Stimulated activated CD4-positive, alpha-beta T cell treated with anti-CD3 and anti-CD28 coated beads, Interleukin-12 subunit alpha, Interleukin-12 subunit beta, amount 100 ng/mL, for 24 hours (primary cell): ENCODE measurements at places on chromosomes 11 and 22.

GRCh38 chr22:29072979-29073617, at the start of gene KREMEN1:
TSS of gene KREMEN1 (plus strand) at chr22:29073035. CDS start at chr22:29073131, 96 bp downstream.
- no peak for DNase-seq

- no peak for DNase-seq
These were observed 2.5 kb downstream of the FERMT3 start for GRCh38 chr11:64208796-64209562.

GRCh38 chr11:62410972-62411371, 7.9 kb upstream of the SCGB1A1 start:
- no peak for DNase-seq

DNA sequence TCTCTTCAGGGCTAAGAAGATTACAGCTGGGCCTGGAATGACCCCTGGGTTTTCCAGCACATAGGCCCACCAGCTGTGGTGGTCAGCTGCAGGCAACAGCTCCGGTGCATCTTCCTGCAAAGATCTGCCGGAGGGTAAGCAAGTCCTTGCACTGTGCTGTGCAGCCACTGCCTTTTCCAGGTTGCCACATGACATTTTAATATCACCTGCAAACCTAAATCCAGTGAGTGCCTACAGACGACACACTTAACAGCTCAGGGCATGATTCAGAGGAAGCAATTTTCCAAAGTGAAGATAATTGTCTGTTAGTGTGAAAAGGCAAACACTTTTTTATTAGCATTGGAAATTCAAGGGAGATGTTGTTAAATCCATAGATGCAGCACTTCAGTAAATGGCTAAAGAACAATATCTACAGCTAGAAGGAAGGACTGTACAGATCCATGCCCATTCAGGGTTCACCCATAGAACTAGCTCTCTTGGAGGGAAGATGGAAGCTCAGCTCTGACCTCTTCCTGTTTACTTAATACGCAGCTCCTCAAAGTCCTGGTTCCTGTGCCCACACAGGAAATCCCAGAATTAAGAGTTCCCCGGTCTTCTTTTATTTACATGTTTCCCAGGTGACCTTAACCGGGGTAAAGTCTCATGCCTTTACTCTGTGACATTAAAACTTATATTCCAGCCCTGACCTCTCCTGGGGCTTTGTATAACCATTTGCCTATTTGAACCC, 13.3 kb upstream of the NRIP3 start:
- DNase-seq, result no peak
